ENCODE measurements at places on chromosomes 6 and 20.

GRCh38 chr20:45487231-45487635, 17.7 kb downstream of the WFDC2 start:
- DNase-seq, result no peak

DNA sequence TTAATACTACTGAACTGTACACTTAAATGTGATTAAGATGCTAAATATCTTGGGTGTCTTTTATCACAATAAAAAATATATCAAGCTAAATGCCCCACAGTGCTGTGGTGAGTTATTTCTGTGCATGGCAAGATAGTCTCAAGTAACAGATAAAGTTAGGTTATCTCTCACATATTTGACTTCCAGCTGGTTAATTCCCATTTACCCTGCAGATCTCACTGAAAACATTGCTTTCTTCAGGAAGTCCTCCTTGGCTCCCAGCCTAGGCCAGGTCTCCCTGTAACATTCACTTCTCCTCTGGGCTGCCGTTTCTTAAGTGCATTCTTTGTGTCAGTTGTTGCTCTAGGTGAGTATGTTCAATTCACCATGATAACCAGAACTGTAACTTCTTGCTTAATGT, 59.1 kb downstream of the SLC22A1 start:
- DNase-seq, result no peak

DNA sequence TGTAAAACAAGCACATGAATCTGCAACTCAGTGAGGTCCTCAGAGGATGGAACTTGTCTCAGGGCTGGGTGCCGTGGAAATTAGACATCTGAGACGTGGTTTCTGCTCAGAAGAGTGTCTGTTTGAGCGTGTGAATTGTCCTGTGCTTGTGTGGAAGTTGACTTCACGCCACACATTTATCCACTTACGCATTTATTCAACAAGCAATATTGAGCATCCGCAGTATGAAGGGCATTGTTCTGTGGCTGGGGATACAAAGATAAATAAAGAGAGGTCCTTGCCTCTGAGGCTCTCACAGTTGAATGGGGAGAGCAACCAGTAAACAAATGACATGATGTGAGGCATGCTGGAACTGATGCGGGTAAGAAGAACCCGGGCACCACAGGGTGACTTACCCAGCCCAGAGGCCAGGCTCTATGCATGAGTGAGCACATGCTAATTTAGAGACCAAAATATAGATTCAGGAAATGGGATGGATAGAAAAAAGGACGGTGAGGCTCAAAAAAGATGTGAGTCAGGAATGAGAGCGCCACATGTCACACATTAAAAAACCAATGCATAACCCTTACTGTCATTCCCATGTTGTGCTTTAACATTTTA, 60.4 kb downstream of the SOBP start:
- no peak for DNase-seq

DNA sequence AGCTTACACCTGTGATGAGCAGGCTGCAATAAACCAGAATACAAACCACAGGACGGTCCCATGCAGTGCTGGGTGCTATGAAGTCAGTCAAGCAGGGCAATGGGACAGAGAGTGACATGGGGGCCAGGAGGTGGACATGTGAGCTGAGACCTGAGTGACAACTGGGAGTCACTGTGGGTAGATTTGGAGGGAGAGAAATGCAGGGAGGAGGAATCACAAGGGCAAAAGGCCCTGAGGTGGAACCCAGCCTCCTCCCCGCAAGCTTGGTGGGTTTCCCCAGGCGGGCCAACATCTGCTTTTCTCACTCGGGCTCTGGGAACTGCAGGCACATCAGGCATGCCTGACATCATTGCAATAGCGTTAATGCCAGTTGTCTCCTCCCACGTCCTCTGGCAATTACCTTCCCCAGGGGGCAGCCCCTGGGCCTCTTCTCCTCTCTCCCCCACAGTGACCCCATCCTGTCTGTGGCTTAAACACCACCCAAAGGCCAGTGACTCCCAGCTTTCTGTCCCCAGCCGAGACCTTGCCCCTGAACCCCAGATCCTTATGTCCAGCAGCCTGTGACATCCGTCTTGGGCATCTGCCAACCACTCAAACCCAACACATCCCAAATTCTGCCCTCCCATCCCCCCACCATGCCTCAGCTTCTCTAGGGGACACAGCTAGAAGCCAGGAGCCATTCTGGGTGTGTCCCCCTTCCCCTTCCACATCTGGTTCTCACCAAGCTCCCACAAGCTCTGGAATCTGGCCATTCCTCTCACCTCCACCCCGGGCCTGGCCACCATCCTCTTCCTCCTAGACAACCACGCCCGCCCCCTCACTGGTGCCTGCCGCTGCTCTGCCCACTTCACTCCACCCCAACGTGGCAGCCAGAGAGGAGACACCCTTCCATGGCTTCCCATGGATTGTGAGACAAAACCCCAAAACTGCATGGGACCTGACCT, 28.2 kb downstream of the PDRG1 start:
- DNase-seq, result peak; percentile 2

DNA sequence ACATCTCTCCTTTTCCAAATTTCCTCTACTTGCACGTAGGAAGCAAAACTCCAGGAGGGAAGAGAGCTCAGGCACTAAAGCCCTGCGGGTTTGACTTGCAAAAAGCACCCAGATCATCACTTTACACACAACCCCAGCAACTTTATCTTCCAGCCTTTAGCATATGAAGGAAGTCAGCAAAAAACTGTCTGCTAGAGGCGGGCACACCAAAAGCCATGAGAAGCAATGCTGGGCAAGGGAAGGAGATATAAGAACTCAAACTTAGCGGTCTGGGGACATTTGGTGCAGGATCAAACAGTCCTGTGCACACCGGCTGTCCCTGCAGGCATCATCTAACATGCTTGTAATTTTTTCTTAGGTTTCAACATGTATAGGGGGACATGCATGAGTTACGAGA, 113.3 kb downstream of the JPH2 start:
- DNase-seq, result no peak

GRCh38 chr6:26251354-26252076, 113.5 kb upstream of the BTN3A2 start:
- DNase-seq, result peak; percentile 96

DNA sequence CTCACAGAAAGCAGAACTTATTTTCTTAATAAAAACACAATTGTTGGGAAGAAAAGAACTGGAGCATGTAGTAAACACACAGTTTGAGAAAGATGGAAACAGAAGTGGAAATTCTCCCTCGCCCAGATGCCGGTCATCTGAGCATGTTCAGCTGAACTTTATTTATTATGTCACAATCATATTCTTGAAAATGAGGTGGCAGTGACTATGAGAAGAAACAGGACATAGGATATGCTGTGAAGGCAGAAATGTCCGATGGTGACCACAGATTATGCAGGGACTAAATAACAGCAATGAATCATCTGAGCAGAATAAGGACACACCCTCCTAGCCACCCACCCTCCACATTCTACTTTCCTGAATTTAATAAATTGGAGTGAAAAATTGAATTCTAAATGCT, 425.3 kb upstream of the NOX3 start:
- DNase-seq, result peak; percentile 20

GRCh38 chr20:32358883-32359632, 927 bp downstream of the ASXL1 start:
- peak; percentile 60 for DNase-seq

DNA sequence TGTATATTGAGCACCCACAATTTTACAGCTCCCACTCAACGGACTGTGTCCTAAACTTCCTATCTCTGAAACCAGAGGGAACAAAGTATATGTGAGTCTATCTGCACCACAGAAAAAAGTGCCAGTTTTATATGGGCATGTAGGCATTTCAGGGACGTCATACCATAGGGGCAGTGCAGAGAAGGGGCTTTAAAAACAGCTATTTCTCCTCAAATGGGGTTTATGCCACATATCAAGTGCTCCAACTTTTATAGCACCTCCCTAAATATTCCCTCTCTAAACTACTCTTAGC, 28.9 kb upstream of the ASF1A start:
- no peak for DNase-seq
